ENCODE measurements at places on chromosomes 2 and 18.
A peak's percentile ranks its signal among the peaks of the same experiment; 100 is the strongest.

DNA sequence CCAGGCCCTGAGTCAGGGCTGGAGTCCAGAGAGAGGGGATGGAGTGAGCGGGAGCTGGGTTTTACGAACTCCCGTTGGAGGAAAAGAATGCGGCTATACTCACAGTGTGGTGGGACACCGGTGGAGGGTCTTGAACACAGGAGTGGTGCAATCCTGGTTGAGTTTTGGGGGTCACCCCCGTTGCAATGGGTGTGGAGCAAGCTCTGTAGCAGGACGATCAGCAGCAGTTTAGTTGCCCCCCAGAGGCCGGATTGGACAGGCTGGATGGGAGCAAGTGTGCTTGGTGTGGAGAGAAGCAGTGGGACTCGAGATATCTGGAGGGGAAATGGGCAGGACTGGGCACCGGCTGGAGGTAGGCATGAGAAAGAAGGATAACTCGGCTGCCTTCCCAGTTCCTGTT, 72.3 kb upstream of the TWIST2 start:
- no peak for DNase-seq

GRCh38 chr18:44687421-44687820, 6.7 kb downstream of the SETBP1 start:
- DNase-seq: no peak

- DNase-seq: no peak
Observed at GRCh38 chr18:10454681-10455557, 484 bp downstream of the APCDD1 start.

GRCh38 chr18:77140439-77141109, 8.0 kb upstream of the MBP start:
- peak; percentile 17 for DNase-seq

DNA sequence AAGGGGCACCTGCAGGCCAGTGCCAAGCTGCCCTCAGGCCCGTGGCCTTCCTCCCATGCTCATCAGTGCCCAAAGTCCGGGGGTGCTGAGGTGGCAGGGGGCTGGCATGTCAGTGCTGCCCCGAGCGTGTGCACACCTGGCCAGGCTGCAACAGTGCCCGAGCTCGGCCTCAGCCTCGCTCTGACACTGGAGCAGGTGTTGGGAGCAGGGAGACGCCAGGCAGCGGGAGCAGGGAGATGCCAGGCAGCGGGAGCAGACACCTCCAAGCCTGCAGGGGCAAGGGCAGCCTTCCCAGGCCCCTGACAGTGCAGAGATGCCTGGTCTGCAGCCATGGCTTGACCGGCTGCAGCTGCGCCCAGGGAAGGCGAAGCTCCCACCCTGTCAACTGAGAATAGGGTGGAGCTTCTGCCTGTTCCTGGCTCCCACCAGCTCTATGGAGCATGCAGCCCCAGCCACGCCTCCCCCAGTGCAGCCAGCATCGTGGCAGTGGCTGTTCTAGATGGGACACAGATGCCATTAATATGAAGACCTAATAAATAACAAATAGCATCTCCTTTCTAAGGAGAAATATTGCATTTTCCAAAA, 82.4 kb downstream of the DTNB start:
- DNase-seq: no peak

DNA sequence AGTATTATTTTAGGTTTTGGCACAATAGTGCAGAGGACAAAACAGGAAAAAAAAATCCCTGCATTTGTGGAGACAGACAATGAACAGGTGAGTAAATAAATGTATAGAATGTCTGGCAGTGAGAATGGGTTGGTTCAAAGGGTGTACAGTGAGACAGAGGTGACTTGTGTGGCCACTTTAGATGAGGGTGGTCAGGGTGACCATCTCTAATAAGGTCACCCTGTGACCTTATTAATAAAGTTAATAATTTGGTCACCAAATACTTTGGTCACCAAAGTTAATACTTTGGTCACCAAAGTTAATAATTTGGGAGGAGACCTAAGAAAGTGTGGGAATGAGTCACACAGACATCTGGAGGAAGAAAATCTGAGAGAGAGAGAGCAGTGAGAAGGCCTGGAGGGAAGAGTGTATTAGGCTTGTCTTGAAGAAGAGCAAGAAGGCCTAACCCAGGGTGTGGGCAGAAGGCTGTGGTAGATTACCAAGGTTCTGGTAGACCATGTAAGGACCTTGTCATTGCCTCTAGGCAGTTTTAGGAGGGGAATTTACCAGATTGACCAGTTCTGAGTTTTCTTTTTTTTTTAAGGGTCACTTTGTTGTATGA, 1368.4 kb upstream of the CELF4 start:
- no peak for DNase-seq

GRCh38 chr2:31129375-31130171, 8.7 kb downstream of the GALNT14 start:
- no peak for DNase-seq

- no peak for DNase-seq
Observed at GRCh38 chr2:54457323-54458023, 1.3 kb downstream of the SPTBN1 start.

GRCh38 chr2:105864262-105864661, 119.5 kb downstream of the NCK2 start:
- DNase-seq: no peak

- DNase-seq: no peak
Observed at GRCh38 chr2:48844417-48845155, 89.1 kb upstream of the LHCGR start.

DNA sequence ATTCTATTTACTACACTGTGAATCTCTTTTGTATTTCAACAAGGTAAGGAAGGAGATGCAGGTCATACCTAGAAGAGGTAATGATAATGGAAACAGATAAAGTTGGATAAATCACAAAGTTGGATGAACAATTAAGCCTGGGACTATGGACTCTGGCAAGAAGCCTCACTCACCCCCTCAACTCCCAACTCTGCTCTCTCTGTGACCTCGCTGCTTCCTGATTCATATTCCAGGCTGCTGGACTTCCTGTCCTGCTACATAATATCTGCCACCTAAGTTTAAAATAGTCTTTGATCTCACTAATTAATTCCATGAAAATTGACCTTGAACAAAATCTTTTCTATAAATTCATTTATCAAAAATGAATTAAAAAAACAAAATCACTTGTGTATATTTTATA, 215.3 kb downstream of the CALCRL start:
- no peak for DNase-seq

GRCh38 chr18:13461469-13461868, 242.9 kb downstream of the LDLRAD4 start:
- DNase-seq: no peak

GRCh38 chr2:222313816-222314215, 15.0 kb upstream of the PAX3 start:
- no peak for DNase-seq

GRCh38 chr18:79685281-79685680, 5.7 kb downstream of the CTDP1 start:
- no peak for DNase-seq

DNA sequence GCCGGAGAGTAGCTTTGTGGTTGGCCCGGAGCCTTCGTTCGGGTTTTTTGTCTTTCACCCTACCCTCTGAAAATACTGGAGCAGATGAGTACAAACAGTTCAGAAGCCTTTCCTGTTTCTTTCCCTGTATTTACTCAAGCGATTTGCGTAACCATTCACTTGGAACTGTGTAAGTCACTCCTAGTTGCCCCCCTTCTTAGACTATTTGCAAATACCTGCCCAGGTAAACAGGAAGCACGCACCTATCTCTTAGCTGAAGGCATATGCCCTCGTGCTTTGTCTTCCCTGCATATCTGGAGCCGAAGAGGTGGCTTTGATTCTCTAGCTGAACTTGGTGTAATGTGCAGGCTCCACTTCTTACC, 1.4 kb downstream of the KCNS3 start:
- DNase-seq: no peak

- DNase-seq: no peak
Observed at GRCh38 chr2:72548081-72548764, 277.6 kb downstream of the EXOC6B start.

DNA sequence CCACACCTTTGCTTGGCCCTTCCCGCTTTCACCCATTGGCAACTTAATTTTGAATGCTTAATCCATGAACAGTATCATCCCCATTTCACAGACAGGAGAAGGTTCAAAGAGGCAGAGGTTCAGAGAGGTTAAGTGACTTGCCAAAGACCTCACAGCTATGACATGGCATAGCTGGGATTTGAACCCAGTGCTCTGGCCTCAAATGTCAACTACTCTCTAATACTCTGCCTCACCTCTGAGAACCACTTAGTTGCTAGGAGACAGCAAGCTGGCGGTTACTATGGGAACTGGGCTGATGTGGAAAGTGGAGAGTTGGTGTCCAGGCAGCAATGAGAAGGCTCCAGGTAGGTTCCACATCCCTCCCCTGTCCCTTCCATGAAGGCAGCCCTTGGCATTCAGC, 15.8 kb upstream of the PRSS56 start:
- no peak for DNase-seq

DNA sequence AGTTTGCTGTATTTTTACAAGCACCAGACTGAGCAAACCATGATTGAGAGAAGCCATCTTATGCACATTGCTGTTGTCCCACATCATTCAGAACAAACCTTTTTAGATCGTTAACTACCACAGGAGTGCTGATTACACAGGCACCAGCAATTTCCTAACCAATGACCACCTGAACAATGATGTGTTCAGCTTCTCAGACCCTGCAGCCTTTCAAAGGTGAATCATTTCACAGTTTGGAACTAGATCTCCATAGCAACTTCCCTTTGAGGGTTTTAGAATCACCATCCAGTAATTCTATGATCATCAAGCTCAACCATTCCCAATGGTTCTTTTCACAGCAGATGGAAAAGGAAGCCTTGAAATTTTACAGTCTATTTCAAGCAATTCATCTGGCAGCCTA, 71.4 kb downstream of the OLA1 start:
- DNase-seq: no peak

DNA sequence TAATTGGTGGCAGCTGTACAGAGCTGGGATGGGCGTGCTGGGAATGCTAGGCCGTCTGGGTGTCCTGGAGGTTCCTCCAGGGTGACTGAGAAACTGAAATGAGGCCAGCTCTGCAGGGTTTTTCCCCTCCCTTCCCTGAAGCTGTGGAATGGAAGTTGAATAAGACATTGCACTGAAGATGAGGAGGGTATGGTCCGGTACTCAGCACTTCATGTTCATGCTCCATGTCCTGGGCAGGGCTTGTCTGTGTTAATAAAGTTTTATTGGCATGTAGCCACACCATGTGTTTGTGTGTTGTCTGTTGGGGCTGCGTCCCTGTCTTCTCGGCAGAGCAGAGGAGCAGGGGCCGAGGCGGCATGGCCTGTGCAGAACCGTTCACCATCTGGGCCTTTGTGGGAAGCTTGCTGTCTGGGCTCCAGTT, 154.0 kb downstream of the LDLRAD4 start:
- DNase-seq: no peak

- no peak for DNase-seq
Observed at GRCh38 chr18:12741351-12741750, 38.5 kb downstream of the PSMG2 start.

DNA sequence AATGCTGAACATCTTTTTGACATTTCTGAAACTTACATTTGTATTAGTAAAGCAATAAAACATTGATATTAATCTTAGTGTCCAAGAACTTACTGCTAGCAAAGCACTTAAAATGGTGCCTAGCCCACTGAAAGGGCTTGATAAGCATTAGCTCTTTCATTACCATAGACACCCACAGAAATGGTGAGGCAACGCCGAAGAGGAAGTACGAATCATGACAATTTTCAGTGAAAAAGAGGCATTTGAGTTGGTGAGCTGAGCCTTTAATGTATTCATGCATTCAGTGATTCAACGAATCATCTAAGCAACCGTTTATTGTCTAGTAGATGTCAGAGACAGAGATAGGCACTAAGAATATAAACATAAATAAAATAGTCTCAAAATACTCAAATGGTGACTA, 101.1 kb downstream of the PIGN start:
- DNase-seq: no peak

DNA sequence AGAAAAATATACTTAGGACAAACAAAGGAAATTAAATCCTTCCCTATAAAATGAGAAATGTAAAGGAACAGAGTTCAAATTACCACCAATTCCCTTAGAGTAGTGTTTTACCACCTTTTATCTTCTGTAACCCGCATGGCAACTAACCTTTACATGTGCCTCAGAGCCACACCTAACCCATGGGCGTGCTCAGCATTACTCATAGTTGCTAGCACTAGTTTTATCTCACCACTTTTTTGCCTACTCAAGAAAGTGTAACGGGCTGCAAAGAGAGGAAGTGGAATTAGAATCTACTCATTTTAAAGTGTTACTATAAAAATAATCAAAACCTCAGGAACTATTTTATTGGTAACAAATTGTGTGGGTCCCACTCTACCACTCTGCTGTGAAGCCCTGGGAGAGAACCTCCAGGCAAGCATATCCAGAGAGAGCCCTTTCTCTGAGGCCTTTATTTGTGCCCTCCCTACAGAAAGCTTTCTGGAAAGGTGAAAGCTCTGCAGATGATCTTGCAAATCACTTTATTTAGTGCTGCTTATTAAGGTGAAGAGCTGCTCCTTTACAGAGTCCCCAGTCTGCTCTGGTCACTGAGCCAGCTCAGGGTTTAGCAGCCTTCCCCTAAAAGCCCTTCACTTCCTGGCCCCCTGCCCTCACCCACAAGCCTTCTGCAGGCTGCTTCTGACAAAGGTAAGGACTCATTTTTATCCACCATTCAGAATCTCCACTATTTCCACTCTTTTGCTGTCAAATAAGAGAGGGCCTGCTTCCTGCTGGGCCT, 98.8 kb downstream of the TRABD2A start:
- DNase-seq: peak; percentile 45

- DNase-seq: no peak
Observed at GRCh38 chr2:37855283-37856041, 69.6 kb upstream of the RMDN2 start.

- DNase-seq: no peak
Observed at GRCh38 chr2:104443145-104443544, 410.8 kb upstream of the POU3F3 start.

GRCh38 chr18:35050028-35050546, 8.9 kb downstream of the MAPRE2 start:
- no peak for DNase-seq

- no peak for DNase-seq
Observed at GRCh38 chr2:108164318-108164717, 75.5 kb upstream of the SULT1C3 start.

DNA sequence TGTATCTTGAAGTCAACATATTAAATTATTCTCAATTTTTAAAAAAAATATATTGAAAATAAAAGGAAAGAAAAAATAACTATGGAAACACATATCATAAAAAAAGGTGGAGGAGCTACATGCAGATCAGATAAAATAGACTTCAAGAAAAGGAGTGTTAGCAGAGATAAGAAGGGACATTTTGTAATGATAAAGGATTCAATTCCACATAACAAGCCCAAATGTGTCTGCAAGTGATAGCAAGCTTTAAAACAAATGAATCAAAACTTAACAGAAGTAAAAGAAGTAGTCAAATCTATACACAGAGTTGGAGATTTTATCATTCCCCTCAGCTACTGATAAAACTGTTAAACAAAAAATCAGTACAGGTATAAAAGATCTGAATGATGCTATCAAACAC, 74.9 kb downstream of the TTC32 start:
- DNase-seq: no peak

- DNase-seq: no peak
Observed at GRCh38 chr2:42585779-42586178, 17.3 kb downstream of the MTA3 start.

GRCh38 chr18:26827581-26827980, 37.9 kb downstream of the AQP4 start:
- DNase-seq: no peak

GRCh38 chr2:74313497-74313896, 29.7 kb downstream of the SLC4A5 start:
- no peak for DNase-seq
